Large intestine (tissue), 12 donors: ENCODE measurements at places on chromosomes 4 and X. TPM values are rescaled to one million over a fixed set of nuclear protein-coding genes. Genes with fewer than 3 reads are reported as not detected.

- H3K4me1 ChIP-seq, result no peaks in the 10 kb centered on the region
- no peak overlapping the region for H3K4me3 ChIP-seq
- no peaks in the 10 kb centered on the region for H3K36me3 ChIP-seq
These were observed 160.0 kb downstream of the SPCS3 start for GRCh38 chr4:176479767-176480166.

DNA sequence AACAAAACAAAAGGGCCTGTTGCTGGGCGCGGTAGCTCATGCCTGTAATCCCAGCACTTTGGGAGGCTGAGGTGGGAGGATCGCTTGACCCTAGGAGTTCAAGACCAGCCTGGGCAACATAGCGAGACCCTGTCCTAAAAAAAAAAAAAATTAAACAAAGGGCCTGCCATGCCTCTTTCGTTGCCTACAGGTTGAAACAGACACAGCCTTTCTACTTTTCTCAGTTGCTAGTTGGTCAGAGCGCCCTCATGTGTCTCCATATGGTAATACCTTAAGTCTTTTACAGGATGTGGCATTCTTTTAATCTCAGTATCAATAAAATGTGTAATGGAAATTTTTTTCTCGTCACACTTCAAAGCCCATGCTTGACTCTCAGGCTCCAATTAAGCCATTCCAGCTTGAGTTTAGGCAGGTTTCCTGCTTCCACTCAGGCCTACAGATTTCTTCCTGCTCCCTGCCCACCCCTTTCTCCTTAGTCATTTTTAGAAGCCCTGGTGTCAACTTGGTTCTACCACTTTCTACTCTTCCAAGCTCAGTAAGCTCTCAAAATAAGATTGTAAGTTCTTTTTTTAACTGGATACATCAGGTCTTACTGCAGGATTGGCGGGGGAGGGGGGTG is 4.6 kb upstream of the SOWAHD start:
- peaks cover 21% of the 10 kb centered on the region for H3K4me1 ChIP-seq
- H3K4me3 ChIP-seq, result no peak overlapping the region

DNA sequence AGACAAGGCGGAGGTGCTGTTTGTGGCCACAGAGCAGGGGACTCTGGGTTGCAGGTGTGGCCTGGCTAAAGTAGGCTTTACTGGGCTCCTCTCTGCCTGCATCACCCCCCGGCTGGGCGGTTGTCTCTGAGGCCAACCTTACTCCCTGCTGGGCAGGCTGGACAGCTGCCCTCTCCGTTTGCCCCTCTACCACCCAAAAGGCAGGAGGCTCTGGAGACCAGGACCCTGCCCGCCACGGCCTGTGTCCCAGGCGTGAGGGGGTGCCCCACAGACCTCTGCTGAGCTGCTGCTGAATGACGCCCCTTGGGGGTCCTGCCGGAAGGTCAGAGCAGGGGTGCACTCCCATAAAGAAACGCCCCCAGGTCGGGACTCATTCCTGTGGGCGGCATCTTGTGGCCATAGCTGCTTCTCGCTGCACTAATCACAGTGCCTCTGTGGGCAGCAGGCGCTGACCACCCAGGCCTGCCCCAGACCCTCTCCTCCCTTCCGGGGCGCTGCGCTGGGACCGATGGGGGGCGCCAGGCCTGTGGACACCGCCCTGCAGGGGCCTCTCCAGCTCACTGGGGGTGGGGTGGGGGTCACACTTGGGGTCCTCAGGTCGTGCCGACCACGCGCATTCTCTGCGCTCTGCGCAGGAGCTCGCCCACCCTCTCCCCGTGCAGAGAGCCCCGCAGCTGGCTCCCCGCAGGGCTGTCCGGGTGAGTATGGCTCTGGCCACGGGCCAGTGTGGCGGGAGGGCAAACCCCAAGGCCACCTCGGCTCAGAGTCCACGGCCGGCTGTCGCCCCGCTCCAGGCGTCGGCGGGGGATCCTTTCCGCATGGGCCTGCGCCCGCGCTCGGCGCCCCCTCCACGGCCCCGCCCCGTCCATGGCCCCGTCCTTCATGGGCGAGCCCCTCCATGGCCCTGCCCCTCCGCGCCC is 920 bp downstream of the HTT-AS start:
- H3K4me3 ChIP-seq, result peak overlapping the region; percentile 57
- H3K4me1 ChIP-seq, result peaks cover 17% of the 10 kb centered on the region
- no peaks in the 10 kb centered on the region for H3K36me3 ChIP-seq
- H3K27me3 ChIP-seq, result no peaks in the 10 kb centered on the region
- no peak overlapping the region for H3K27ac ChIP-seq
- DNase-seq, result no peak

DNA sequence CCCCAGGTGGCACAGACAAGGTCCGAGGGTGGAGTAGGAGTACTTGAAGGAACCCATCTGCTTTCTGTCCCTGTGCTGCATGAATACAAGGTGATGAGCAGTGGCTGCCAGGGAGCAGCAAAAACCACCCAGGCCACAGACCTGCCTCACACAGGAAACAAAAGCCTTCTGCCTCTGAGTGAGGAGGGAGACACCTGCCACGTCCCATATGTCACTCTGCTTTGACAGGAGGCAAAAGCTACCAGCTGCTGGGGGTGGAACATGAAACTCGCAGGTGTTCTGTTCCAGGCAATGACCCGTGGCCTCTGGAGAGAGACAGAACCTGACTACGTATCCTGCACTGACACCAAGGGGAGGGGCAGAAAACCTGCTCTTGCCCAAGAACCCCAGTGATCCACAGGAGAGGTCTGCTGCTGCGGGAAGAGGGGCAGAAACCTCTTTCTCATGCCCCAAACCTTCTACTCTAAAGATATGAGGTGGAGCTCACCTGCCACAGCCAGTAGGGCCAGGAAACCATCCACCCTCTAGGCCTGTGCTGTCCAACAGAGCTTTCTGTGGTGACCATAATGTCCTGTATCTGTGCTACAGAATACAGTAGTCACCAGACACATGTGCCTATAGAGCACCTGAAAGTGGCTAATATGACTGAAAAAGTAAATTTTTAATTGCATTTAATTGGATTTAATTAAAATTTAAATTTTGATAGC is 172.9 kb downstream of the PRDM5 start:
- peaks cover 8% of the 10 kb centered on the region for H3K36me3 ChIP-seq
- no peak overlapping the region for H3K27ac ChIP-seq

DNA sequence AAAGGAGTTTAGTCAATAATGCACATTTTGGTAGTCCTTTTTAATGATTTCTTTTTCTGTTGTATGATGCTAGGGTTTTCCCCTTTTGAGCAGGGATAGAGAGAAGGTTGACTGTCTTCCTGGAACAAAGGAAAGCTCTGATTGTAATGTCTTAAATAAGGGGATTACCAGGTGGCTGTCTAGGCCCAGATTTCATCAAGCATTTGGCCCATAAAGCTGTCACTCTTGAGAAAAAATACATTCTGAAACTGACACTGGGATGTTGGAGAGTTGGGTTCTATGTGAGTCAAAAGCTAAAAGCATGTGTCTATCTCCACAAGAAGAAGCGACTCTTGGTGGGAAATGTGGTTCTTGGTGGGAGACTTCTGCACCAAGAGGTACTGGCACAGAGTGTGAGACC is 26.4 kb downstream of the KIAA1210 start:
- H3K36me3 ChIP-seq, result no peaks in the 10 kb centered on the region
- H3K27me3 ChIP-seq, result no peaks in the 10 kb centered on the region
- H3K27ac ChIP-seq, result no peak overlapping the region
- H3K4me1 ChIP-seq, result no peaks in the 10 kb centered on the region

The FATE1 gene
- 0.09 TPM for polyA plus RNA-seq

GRCh38 chr4:147496500-147496899 is 15.6 kb downstream of the EDNRA start:
- H3K27me3 ChIP-seq, result no peaks in the 10 kb centered on the region
- H3K27ac ChIP-seq, result no peak overlapping the region
- no peak overlapping the region for H3K4me3 ChIP-seq
- no peaks in the 10 kb centered on the region for H3K4me1 ChIP-seq

DNA sequence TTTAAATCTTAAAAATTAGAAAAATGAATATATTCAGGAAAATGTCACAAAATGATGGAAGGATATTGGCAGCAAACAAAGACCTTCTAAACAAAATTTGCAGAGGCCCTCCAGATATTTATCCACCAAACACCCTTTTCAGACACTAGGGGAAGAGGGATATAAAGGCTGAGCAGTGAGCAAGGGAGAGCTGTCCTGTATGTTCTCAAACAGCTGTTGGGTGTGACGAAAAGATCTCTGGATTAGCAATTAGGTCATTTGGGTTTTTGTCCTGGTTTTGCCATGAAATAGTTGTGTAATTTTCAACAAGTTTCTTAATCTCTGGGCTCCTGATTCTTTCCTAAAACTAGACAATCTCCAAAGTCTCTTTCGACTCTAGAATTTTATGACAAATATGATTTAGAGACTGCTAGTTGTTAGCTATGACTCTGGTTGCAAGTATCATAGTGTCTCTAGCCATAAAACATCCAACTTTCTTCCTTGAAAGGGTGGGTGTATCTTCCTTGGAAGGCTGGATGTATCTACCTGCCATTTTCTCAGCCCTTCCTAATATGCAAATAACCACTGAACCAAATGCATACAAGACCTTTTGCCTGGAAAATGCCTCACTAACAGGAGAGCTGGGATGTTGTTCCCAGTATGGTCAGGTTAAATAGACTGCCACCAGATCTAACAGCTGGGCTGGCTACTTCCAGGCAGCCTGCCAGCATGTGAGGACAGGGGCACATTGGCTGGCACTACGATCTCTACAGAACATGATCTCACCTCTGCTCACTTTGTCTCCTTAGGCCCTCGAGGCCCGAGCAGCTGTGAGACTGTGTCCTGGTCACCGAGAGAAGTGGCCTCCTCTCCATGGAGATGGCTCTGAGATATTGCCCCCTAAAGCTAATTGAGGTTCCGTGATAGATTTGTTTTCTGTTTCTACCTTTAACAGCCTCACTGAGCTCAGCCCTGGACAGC is 225.5 kb upstream of the JADE1 start:
- H3K36me3 ChIP-seq, result no peaks in the 10 kb centered on the region
- no peaks in the 10 kb centered on the region for H3K4me1 ChIP-seq
- no peak overlapping the region for H3K27ac ChIP-seq
- no peak overlapping the region for H3K4me3 ChIP-seq

GRCh38 chr4:22643952-22644351 is 48.8 kb upstream of the GBA3 start:
- H3K27me3 ChIP-seq, result no peaks in the 10 kb centered on the region
- DNase-seq, result no peak
- no peaks in the 10 kb centered on the region for H3K4me1 ChIP-seq
- H3K4me3 ChIP-seq, result no peak overlapping the region
- H3K27ac ChIP-seq, result no peak overlapping the region

GRCh38 chrX:24920769-24921168 is 95.0 kb downstream of the ARX start:
- no peaks in the 10 kb centered on the region for H3K27me3 ChIP-seq
- peaks cover 3% of the 10 kb centered on the region for H3K4me1 ChIP-seq
- H3K36me3 ChIP-seq, result no peaks in the 10 kb centered on the region
- no peak overlapping the region for H3K27ac ChIP-seq

- no peak for DNase-seq
- no peaks in the 10 kb centered on the region for H3K36me3 ChIP-seq
- no peaks in the 10 kb centered on the region for H3K27me3 ChIP-seq
- H3K27ac ChIP-seq, result no peak overlapping the region
These were observed 296.4 kb downstream of the GPAT3 start for GRCh38 chr4:83832110-83832825.

The RS1 gene
- 0.03 TPM for polyA plus RNA-seq

- no peak overlapping the region for H3K27ac ChIP-seq
- no peak for DNase-seq
- H3K4me1 ChIP-seq, result no peaks in the 10 kb centered on the region
- no peak overlapping the region for H3K4me3 ChIP-seq
- H3K27me3 ChIP-seq, result no peaks in the 10 kb centered on the region
These were observed 199.0 kb upstream of the MAMLD1 start for GRCh38 chrX:150163956-150164726.

DNA sequence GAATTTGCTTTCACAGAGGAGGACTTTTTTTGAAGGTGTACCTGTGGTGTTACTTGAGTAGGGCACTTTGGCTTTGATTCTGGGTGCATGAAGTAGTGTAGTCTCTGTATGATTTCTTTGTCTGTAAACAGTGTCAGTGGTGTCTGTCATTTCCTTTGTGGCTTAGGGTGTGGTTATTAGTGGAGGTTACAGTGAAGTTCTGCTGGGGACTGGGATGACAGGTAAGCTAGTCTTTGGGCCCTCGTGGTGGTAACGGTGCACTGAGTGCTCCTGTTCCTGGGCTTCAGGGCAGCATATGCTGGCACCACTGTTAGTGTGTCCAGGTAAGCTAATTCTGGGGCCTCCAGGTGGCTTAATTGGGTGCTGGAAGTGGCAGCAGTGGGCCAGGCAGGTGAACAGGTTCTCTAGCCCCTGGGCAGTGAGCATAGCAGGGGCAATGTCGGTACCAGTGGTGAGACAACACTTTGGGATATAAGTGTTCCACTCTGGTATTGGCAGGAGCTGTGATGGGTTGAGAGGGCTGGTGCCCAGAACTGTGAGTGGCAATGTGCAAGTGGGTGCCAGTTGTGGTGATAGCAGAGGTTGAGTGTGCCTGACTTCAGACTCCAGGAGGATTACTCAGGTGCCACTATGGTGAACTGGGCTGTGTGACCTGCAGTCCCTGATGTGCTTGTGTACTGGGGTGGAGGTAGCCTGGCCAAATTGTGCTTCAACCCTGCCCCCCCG is 26.0 kb upstream of the VSIG1 start:
- H3K27me3 ChIP-seq, result no peaks in the 10 kb centered on the region
- H3K27ac ChIP-seq, result no peak overlapping the region
- no peaks in the 10 kb centered on the region for H3K36me3 ChIP-seq
- no peak overlapping the region for H3K4me3 ChIP-seq
- H3K4me1 ChIP-seq, result no peaks in the 10 kb centered on the region

- no peak for DNase-seq
- no peak overlapping the region for H3K27ac ChIP-seq
- no peak overlapping the region for H3K4me3 ChIP-seq
These were observed 278.3 kb downstream of the FBXW7 start for GRCh38 chr4:152257601-152258066.

The RASSF6 gene
- 17.4 TPM for polyA plus RNA-seq

DNA sequence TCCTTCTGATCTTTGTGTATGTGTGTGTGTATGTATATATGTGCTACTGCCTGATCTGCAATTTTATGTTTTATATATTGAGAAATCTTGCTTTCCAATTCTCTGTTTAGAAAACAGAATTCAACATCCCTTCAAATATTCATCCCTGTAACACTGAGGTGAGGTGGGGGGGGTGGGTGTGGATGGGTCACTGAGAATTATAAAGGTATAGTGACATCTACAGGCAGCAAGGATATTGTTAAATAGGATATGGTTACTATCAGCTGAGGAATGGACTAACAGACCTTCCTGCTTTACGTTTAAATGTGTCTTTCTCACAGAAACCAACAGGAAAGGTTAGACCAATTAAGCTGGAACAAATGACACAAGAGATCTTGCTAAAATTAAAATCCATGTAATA is 19.0 kb upstream of the MAGEB2 start:
- H3K4me3 ChIP-seq, result no peak overlapping the region
- H3K27ac ChIP-seq, result no peak overlapping the region
- no peak for DNase-seq

The BMPR1B gene
- 1.2 TPM for polyA plus RNA-seq

- no peaks in the 10 kb centered on the region for H3K27me3 ChIP-seq
- H3K27ac ChIP-seq, result no peak overlapping the region
- H3K36me3 ChIP-seq, result no peaks in the 10 kb centered on the region
- peak; percentile 57 for DNase-seq
- H3K4me1 ChIP-seq, result no peaks in the 10 kb centered on the region
These were observed 14.6 kb upstream of the HNRNPD start for GRCh38 chr4:82388405-82388804.

The BBS12 gene
- polyA plus RNA-seq, result 7.8 TPM
